Naive thymus-derived CD4-positive, alpha-beta T cell (primary cell): ENCODE measurements at places on chromosomes 16 and 17. TPM values are rescaled to one million over a fixed set of nuclear protein-coding genes. Genes with fewer than 3 reads are reported as not detected.
A peak's percentile ranks its signal among the peaks of the same experiment; 100 is the strongest.

GRCh38 chr16:17301593-17302135 is 169.1 kb downstream of the XYLT1 start:
- no peaks in the 10 kb centered on the region for H3K36me3 ChIP-seq
- no peak overlapping the region for H3K4me3 ChIP-seq
- H3K27ac ChIP-seq, result no peak overlapping the region
- H3K27me3 ChIP-seq, result no peaks in the 10 kb centered on the region
- peaks cover 4% of the 10 kb centered on the region for H3K4me1 ChIP-seq

DNA sequence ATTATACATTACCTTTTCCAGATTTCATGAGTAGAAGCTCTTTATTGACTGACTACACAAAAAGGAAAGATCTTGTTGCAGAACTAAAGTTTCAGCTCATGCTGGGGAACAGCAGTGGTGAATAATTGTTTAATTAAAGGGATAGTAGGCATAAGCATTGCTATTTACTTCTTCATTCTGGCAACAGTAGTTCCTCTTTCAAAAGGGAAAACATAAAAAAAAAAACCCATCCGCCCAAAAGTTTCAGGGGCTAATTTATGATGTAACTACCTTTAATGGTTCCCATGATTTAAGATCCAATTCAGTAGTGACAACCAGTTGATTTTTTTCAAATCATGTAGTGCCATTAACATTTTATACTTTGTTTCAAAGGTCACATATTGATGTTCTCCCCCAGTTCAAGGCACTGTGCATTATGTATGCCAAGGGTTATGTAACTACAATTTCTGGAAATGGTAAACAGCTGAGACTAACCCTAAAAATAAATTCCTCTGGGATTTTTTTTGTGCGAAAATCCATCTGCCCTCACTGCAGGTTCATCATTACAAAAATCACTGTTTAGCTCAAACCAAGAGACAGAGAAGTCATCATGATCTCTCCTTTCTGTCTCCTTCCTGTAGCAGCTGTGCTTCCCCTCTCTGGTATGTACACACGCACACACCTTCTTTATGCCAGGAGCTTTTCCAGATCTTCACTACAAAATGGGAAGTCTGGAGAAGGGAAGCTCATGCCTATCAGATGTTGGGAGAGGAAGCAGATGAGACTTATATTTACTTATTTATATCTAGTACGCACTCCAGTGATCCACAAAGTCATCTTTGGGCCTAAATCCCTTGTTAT is 2.2 kb upstream of the PHLPP2 start:
- H3K27ac ChIP-seq, result no peak overlapping the region
- peaks cover 9% of the 10 kb centered on the region for H3K4me1 ChIP-seq
- H3K4me3 ChIP-seq, result no peak overlapping the region
- no peak for DNase-seq

The CARD14 gene
- polyA plus RNA-seq, result not detected

The FAM171A2 gene
- 0.11 TPM for polyA plus RNA-seq

GRCh38 chr16:87535855-87536794 is 43.3 kb upstream of the ZCCHC14 start:
- no peaks in the 10 kb centered on the region for H3K4me1 ChIP-seq
- H3K36me3 ChIP-seq, result no peaks in the 10 kb centered on the region
- no peaks in the 10 kb centered on the region for H3K27me3 ChIP-seq

The MIEN1 gene
- polyA plus RNA-seq, result 74.3 TPM

GRCh38 chr16:88403794-88404581 is 21.2 kb downstream of the ZNF469 start:
- no peaks in the 10 kb centered on the region for H3K4me1 ChIP-seq
- H3K27ac ChIP-seq, result no peak overlapping the region
- H3K27me3 ChIP-seq, result no peaks in the 10 kb centered on the region
- no peak overlapping the region for H3K4me3 ChIP-seq
- no peaks in the 10 kb centered on the region for H3K36me3 ChIP-seq

DNA sequence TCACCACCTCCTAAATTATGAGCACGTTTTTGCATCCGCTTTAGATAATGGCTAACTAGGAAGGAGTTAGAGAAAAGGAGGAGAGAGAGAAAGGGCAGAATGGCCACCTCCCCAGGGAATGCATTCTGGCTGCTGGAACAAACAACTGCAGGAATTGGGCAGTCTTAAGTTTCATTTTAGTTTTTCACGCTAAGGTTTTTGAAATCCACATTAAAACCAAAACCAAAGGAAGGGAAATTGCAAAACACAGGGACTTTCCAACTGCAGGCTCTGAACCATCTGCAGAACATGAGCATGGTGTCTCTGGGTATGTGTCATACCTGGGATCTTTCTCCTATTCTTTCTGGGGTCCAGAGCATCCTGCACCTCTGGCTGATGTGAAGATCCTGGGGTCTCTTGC is 12.1 kb upstream of the CCL8 start:
- no peak for DNase-seq
- no peak overlapping the region for H3K27ac ChIP-seq
- H3K4me1 ChIP-seq, result no peaks in the 10 kb centered on the region
- no peaks in the 10 kb centered on the region for H3K36me3 ChIP-seq
- H3K27me3 ChIP-seq, result no peaks in the 10 kb centered on the region
- H3K4me3 ChIP-seq, result no peak overlapping the region

- H3K27me3 ChIP-seq, result no peaks in the 10 kb centered on the region
- H3K4me3 ChIP-seq, result no peak overlapping the region
- H3K36me3 ChIP-seq, result no peaks in the 10 kb centered on the region
- DNase-seq, result no peak
Measured at GRCh38 chr17:58304750-58305486, 23.7 kb downstream of the TSPOAP1 start.

GRCh38 chr16:11296706-11297491 is 15.8 kb upstream of the PRM1 start:
- no peaks in the 10 kb centered on the region for H3K36me3 ChIP-seq
- no peak overlapping the region for H3K27ac ChIP-seq
- H3K27me3 ChIP-seq, result no peaks in the 10 kb centered on the region
- H3K4me3 ChIP-seq, result peak overlapping the region; percentile 49
- H3K4me1 ChIP-seq, result peaks cover 8% of the 10 kb centered on the region

The IRX3 gene
- polyA plus RNA-seq, result not detected

The ALOX12 gene
- 0.08 TPM for polyA plus RNA-seq

The SNAI3 gene
- polyA plus RNA-seq, result 13.5 TPM

DNA sequence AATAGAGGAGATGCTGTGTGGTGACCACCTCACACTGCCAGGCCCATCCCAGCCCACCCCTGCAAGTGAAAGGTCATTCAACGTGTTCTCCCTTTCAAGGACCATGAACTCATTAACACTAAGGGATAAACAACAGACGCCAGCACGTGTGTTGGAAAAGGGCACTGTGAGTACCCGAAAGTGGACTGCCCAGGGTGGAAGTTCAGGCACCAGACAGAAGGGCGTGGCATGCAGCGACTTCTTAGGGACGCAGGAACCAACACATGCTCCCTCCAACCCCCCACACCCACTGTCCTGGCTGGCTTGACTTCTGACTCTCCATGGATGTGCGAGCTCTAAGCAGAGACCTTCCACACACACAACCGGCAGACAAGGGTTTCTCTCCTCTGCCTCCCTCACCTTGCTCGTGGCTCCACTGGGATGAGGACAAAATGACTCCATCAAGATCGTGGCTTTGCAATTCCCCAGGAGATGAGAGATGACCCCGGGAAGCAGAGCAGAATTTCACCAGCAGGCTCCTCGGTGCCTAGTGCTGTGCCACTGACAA is 11.0 kb downstream of the UBALD1 start:
- no peak overlapping the region for H3K27ac ChIP-seq
- H3K4me1 ChIP-seq, result no peaks in the 10 kb centered on the region
- no peaks in the 10 kb centered on the region for H3K36me3 ChIP-seq
- H3K4me3 ChIP-seq, result no peak overlapping the region

DNA sequence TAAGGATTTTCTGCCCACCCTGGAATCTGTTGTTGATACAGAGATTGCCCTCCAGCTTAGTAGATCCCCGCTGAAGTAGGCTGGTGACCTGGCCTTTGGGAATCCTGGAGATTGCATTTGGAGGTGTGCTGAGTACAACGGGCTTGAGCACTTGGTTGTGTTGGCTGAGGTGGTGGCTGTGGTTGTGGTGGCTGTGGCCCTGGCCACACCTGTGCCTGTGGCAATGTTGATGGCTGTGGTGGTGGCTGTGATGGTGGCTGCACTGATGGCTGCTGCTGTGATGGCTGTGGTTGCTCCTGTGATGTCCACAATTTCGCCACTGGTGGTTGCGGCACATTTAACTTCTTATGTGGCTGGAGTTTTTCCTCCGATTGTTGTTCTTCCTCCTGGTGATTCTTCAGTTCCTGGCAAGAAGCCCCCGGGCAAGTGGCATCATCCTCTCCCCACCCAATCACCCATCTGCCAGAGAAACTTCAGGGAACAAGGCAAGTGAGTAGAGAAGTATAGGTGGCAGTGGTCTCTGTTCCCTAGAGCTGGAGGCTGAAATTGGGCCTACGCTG is 4.2 kb downstream of the CCDC200 start:
- no peaks in the 10 kb centered on the region for H3K4me1 ChIP-seq
- DNase-seq, result no peak
- H3K36me3 ChIP-seq, result peaks cover 8% of the 10 kb centered on the region
- no peaks in the 10 kb centered on the region for H3K27me3 ChIP-seq

The STH gene
- polyA plus RNA-seq, result not detected

The CDH1 gene
- not detected for polyA plus RNA-seq

The TMEM106A gene
- 1.6 TPM for polyA plus RNA-seq

GRCh38 chr17:81340607-81341515 is 45.8 kb upstream of the SLC38A10 start:
- H3K4me3 ChIP-seq, result no peak overlapping the region
- peaks cover 50% of the 10 kb centered on the region for H3K27me3 ChIP-seq
- H3K4me1 ChIP-seq, result peaks cover 26% of the 10 kb centered on the region
- DNase-seq, result no peak
- no peaks in the 10 kb centered on the region for H3K36me3 ChIP-seq
- H3K27ac ChIP-seq, result no peak overlapping the region

DNA sequence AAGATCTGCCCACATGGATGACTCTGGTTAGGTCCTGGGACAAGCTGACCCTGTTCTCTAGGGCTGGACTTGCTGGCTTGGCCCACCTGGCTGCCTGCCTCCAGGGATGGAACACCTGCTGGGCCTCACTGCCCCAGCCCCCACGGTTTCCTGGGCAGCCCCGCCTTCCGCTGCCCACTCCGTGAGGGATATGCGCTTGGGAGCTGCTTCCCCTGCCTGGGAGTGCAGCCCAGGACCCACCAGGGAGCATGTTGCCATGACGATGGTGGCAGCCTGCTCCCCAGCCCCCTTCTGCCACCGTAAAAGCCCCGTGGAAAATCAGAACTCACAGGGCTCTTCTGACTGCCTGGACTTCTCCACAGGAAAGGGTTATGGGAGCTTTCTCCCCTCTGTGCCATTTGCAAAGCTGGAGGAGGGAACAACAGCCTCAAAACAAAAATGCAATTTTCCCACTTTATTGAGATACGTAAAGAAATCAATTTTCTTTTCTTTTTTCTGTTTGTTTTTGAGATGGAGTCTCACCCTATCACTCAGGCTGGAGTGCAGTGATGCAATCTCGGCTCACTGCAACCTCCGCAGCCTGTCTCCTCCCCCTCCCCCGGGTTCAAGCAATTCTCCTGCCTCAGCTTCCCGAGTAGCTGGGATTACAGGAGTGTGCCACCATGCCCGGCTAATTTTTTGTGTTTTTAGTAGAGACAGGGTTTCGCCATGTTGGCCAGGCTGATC is 18.0 kb upstream of the GAS7 start:
- no peak overlapping the region for H3K4me3 ChIP-seq
- DNase-seq, result no peak
- H3K27ac ChIP-seq, result no peak overlapping the region
- no peaks in the 10 kb centered on the region for H3K27me3 ChIP-seq

DNA sequence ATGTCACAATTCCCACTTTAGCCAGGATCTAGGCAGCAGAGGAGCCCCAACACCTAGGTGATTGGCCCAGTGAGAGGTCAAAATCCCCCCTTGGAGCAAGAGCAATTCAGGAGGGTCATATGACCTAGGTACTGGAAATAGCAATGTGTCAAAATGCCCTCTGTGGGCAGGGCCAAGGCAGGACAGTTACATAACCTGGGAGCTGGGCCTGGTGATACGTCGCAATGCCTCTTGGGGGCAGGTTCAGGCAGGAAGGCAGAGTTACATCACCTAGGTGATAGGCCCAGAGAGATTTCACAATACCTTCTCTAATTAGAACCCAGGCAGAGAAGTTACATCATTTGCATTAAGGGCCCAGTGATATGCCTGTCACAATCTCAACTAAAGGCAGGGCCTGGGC is 1906.3 kb downstream of the TP53TG3F start:
- no peak overlapping the region for H3K4me3 ChIP-seq
- no peak overlapping the region for H3K27ac ChIP-seq
- H3K36me3 ChIP-seq, result no peaks in the 10 kb centered on the region

DNA sequence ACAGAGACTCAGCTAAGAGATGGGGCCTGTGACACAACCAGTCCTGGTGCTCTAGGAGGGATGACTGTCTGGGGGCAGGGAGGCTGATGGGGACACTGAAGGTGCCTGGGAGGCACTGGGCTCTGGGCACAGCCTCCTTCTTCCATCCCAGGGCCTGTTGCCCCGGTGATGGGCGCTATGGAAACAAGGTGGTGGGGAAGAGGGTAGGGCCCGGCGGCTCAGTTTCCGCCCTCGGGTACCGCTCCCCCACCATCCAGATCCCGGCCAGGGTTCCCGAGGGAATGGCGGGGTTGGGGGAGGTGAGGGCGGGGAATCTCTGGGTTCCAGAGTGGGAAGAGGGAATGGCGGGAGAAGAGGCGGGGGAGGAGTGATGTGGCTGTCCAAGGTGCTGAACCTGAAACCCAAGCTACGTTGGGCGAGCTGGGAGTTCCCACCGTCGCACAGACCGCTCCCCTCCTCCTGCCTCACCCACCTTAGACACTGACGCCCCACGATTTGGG is 981 bp downstream of the KCNH4 start:
- no peaks in the 10 kb centered on the region for H3K36me3 ChIP-seq
- peaks cover 35% of the 10 kb centered on the region for H3K4me1 ChIP-seq
- H3K27me3 ChIP-seq, result no peaks in the 10 kb centered on the region

DNA sequence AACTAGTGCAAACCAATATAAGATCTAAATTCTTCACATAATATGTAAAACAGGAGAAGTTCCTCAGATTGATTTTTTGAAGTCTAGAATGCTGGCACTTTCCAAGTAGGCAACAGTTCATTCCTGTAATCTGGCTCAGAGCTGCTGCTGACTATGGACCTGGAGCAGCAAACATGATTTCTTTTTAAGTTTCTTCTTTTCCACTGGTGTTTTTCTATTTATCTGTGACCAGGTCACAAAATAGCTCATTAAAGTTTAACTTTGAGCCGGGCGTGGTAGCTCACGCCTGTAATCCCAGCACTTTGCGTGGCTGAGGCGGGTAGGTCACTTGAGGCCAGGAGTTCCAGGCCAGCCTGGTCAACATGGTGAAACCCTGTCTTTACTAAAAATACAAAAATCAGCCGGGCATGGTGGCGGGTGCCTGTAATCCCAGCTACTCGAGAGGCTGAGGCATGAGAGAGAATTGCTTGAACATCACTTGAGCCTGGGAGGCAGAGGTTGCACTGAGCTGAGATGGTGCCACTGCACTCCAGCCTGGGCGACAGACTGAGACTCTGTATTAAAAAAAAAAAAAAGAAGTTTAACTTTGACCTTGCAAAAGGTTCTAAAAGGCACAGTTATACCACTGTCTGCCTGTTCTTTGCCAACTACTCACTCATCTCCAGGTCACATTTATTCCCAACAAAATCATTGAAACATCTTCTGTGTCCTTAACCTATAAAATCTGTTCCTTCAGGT is 29.4 kb upstream of the SLC13A2 start:
- no peaks in the 10 kb centered on the region for H3K4me1 ChIP-seq
- H3K4me3 ChIP-seq, result no peak overlapping the region
- H3K27me3 ChIP-seq, result no peaks in the 10 kb centered on the region
- no peaks in the 10 kb centered on the region for H3K36me3 ChIP-seq
- H3K27ac ChIP-seq, result no peak overlapping the region

The UMOD gene
- not detected for polyA plus RNA-seq
